ENCODE measurements at places on chromosomes 12 and 14.

DNA sequence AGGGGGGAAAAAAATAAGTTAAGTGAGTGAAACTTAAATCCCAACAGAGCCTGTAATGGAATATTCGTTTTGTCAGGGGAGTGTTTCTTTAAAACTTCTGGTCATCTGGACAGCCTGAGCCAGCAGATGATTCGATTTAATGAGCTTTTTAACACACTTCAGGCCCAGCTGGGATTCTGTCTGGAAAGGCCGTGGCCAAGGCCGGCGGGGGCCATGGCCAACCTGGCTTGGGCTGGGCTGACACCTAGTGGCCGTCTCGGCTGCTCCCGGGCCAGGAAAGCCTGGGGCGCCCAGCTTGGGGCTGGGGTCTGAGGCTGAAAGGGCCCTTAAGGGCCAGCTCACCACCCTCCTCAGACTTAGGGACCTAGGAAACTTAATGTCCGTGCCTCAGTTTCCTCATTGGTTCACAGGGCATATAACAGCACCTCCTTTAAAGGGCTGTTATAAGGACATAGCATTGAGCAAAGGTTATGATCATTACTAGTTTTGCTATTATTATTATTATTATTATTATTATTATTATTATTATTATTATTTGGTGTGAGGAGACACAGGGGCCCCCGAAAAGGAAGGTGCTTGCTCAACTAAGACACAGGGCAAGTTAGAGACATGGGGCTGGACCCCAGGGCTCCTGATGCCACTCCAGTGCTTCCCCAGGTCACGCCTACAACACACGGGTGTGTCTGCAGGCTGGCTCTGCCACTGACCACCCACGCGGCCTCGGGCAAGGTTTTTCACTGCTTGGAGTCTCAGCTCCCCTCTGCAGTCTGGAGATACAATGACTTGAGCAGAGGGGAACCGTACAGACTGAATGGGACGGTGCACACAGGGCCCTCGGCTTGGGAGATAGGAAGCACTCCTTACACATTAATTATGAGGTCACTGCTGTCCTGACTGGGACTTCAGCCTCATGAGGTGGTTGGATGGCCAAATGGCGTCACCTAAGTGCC lies 84.0 kb downstream of the SYNE3 start:
- no peak for DNase-seq

- DNase-seq, result no peak
Measured at GRCh38 chr14:79256380-79256779, 954.9 kb downstream of the DIO2 start.

DNA sequence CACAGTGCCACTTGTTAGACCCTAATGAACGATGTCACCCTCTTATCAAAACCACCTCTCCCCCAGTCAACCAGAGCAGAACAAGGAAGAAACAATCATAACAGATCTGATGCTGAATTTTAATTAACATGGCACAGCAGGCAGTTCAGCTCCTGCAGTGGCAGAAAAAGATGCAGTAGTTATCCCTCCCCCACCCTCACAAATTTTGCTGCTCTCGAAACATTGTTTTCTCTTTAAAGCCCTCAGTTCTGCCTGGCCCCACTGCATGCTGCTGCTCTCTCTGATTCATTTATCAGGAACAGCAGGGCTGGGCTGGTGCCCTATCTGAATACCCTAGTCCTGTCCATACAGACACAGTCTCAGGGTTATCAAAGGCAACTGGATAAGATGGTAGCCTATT lies 12.2 kb downstream of the CCDC175 start:
- DNase-seq, result no peak

DNA sequence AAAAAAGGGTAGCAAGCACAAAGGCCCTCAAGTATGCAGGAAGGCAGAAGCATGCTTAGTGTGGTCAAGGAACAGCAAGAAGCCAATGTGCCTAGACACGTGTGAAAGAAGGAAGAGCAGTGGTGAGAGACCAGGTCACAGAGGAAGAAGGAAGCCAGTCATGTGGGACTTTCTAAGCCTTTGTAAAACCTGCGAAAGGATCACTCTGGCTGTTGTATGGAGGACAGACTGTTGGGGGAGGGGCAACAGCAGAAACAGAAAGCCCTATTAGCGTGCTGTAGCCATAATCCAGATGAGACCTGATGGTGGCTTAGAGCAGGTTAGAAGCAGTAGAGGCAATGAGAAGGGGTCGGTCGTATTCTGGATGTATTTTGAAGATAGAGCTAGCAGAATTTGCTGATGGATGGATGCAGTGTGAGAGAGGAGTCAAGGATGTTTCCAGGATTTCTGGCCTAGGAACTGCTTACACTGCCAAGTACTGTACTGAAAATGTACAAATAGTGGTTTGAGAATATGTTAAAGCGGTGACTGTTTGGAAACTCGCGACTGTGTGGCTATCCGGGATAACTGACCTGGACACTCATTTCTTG lies 5.7 kb upstream of the MLF2 start:
- no peak for DNase-seq

DNA sequence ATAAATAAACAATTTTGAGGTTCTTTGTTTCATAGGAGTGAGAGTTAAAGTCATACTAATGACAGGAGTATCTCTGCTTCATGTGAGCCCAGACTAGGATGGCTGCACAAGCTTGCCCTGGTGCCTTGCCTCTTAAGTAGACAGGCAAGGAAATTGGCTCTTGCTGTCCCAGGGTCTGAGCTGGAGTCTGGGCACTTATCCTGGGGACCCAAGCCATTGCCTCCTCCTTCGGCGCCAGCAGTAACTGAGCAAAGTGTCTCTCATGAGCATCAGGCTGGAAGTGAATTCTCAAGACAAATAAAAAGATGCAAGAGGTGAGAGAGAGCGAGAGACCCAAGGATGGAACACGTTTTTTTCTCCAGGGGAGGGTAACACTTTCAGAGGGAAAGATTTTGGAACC lies 6.9 kb upstream of the FBXW8 start:
- DNase-seq, result no peak

GRCh38 chr12:23770202-23770938 lies 179.1 kb downstream of the SOX5 start:
- DNase-seq, result no peak

DNA sequence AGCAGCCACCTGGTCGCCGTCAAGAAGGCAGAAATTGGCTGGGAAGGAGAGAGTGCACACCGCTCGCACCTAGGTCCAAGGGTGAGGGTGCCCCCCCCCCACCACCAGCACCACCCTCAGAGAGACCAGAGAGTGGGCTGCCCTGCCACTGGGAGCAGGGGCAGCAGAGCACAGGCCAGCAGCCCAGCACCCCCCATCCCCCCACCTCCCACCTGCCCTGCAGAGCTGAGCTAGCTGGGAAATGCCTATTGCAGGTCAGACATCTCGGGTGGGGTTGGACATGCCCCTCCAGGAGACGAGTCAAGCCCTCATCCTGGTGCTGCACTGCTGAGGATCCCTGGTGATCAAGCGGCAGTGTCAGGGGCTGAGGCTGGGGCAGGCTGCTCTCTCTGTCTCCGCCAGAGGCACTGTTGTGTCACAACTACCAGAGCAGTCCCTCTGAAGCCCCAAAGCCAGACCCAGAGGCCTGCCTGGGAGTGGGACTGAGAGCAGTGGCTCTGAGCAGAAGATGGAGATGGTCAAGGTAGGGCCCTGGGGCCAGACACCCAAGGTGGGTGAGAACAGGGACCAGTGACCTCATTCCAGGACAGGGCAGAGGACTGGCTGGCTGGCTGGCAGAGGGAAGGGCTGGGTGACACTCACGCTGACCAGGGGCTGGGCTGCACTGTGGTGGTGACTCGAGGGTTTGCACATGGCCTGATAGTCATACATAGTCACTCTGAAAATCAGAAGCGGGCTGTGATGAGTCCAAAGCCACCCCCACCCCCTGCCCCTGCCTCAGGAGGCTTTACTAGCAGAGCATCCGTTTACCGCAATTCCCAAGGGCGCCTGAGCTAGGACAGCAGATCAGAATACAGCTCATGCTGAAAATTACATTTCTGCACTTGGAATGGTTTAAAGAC lies 19.7 kb upstream of the LRTM2 start:
- DNase-seq, result no peak

GRCh38 chr12:67758119-67758518 lies 109.6 kb downstream of the DYRK2 start:
- no peak for DNase-seq

DNA sequence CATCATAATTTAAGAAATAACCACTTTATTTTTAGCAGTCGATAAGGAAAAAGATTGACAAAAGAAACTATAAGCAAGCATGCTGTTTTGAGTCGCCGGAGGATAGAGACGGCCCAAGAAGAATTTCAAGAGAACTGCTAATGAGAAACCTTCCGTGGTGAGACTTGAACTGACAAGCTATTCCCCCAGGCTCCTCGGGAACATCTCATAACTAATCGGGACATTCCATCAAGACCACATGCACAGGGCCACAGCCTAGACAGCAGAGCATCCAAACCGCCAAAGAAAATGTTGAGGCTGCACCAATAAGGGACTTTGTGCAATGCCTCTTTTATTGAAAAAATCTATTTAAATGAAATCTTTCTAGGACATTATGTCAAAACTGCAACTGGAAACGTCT lies 51.0 kb downstream of the YEATS4 start:
- no peak for DNase-seq

GRCh38 chr14:72315714-72316113 lies 383.5 kb downstream of the RGS6 start:
- DNase-seq, result no peak

DNA sequence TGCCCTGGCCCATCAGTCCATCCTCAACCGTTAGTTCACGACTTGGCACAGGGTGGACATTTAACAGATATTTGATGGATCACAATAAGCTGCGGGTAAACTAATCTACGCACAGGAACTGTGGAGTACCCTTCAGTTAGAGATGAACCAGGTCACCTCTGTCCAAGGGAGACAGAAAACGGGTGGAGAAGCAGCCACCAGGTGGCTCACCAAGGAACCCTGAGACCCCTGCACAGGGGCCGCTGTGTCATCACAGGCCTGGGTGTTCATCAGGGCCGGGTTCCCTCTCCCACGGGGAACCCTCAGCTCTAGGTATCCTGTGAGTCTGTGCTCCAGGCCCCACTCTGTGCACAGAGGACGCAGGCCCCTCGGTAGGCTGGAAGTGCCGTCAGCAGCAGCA lies 122.2 kb downstream of the PIWIL1 start:
- DNase-seq, result no peak

DNA sequence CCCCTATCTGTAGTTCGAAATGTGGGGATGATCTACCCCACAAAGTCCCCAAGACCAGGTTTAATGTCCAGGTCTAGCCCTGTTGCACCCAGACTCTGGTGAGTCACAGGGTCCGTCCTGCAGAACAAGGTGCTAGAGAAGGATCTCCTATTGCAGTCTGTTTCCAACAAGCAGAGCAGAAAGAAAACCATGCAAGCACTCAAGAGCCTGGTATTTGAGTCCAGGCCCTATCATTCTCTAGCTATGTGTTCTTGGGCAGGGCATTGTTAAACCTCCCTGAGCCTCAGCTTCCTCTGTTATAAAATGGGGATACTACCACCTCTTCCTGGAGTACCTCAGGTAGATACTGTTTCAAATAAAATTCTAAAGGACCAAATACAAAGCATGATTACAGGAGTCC lies 24.4 kb downstream of the MAP3K9 start:
- DNase-seq, result no peak

DNA sequence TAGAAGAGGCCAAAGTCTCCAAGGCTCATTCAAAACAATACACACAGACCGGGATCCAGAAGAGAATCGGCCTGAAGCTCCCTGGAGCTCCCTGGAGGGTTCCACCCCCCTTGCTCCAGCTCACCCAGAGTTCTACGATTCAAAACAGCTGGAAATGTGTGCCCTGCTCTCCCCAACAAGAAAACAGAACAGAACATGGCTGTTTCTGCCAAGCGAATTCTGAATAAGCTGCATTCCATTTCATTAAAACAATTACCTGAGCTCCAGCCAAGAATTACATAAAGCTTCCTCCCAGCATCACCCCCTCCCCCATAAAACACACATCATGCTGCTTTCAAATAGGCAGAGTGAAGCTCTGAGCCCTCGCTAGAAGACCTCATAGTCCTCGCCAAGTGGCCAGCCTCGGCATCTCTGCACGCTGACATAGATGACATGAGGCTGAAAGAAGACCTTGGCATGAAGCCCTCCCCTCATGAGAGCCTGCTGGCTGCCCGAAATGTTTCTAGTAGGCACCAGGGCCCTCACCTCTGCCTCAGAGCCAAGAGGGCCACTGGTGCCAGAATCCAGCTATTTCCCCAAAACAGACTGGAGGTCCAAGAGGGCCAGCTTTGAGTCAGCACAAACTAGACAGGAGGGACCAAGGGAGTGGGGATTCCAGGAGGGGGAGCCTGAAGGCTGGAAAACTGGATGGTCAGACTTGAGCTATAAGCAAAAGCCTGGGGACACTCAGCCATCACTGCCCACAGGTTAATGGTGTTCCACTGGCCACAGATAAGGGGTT lies 8.3 kb downstream of the PXN start:
- no peak for DNase-seq

DNA sequence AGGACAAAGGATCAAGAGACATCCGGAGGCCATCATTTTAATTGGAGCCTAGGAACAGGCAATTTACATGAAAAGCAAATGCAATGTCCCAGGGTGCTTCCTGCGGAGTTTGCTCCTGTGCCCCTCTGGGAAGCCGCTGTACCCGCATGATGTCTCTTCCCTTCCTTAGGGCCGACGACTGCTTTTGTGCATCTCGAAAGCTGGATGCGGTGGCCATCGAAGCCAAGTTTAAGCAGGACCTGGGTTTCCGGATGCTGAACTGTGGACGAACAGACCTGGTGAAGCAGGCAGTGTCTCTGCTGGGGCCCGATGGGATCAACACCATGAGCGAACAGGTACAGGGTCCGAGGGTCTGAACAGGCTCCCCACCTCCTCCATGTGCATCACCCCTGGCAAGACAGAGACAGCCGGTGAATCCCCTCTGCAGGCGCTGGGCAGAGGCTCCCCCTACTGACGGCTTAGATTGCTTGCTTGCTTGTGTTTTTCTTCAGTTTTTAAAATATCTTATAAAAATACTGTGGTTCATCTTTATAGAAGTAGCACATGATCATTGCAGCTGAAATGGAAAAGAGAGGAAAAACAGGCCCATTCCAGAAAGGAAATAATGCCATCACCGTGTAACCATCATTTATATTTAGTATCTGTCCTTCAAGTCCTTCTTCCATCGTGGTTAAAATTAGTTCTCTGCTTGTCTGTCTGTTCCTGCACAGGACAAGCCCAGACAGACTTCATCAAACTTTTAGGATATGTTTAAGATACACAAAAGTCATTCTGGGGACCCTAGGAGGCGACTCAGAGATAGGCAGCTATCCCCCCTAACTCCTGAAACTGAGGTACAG lies 75.4 kb upstream of the PWP1 start:
- no peak for DNase-seq
